Gastrocnemius medialis (tissue), 4 donors: ENCODE measurements at places on chromosomes 2 and 18. TPM values are rescaled to one million over a fixed set of nuclear protein-coding genes. Genes with fewer than 3 reads are reported as not detected.

The CELF4 gene
- not detected for total RNA-seq

The ZNF532 gene
- total RNA-seq = 54.7 TPM

The SCG2 gene
- total RNA-seq = not detected

The ZBTB7C gene
- total RNA-seq = 12.3 TPM

The HRH4 gene
- not detected for total RNA-seq

The IMP4 gene
- 114 TPM for total RNA-seq

The IL36G gene
- total RNA-seq = not detected

The UGT1A8 gene
- total RNA-seq = not detected

The RGPD3 gene
- total RNA-seq = 0.38 TPM

The FOXD4L1 gene
- 0.13 TPM for total RNA-seq

DNA sequence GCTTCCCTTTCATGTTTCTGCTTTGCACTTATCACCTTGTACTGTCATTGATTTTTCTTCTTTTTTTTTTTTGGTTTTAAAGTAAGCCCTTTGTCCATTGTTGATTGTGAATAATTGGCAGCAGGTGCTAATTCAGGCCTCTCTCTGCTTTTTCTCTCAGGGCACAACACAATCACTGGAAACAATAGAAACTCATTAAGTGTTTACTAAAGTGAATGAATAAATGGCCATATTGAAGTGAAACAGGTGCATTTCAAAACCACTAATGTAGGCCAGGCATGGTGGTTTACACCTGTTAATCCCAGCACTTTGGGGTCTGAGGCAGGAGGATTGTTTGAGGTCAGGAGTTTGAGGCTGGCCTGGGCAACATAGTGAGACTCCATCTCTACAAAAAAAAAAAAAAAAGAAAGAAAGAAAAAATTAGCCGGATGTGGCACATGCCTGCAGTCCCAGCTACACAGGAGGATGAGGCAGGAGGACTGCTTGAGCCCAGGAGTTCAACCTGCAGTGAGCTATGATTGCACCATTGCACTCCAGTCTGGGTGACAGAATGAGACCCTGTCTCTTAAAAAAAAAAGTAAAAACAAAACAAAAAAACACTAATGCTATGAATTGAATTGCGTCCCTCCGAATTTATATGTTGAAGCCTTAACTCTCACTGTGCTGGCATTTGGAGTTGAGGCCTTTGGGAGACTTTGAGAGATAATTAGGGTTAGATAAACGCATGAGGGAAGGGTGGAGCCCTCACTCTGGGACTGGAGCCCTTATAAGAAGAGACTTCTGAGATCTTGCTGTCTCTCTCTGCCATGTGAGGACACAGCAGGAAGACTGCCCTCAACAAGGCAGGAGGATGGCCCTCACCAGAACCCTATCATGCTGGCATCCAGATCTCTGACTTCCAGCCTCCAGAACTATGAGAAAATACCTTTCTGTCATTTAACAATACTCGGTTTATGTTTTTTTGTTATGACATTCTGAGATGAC lies 19.9 kb downstream of the SLC38A11 start:
- no peaks in the 10 kb centered on the region for H3K4me1 ChIP-seq
- no peak overlapping the region for H3K4me3 ChIP-seq
- DNase-seq = no peak
- H3K36me3 ChIP-seq = no peaks in the 10 kb centered on the region
- no peaks in the 10 kb centered on the region for H3K27me3 ChIP-seq

GRCh38 chr2:168801961-168802858 lies at the start of gene NOSTRIN:
TSS of gene NOSTRIN (plus strand) at chr2:168802637. CDS start at chr2:168802647, 10 bp downstream.
- H3K4me1 ChIP-seq = peaks cover 3% of the 10 kb centered on the region
- peak within 1 kb of the TSS; percentile 48 for H3K4me3 ChIP-seq
- no peak for DNase-seq
- H3K27ac ChIP-seq = peak within 1 kb of the TSS; percentile 49
- no peaks in the 10 kb centered on the region for H3K27me3 ChIP-seq

- H3K27ac ChIP-seq = no peak overlapping the region
- no peaks in the 10 kb centered on the region for H3K4me1 ChIP-seq
- no peaks in the 10 kb centered on the region for H3K27me3 ChIP-seq
- no peaks in the 10 kb centered on the region for H3K36me3 ChIP-seq
- H3K4me3 ChIP-seq = no peak overlapping the region
These were observed 5.4 kb downstream of the CTAGE1 start for GRCh38 chr18:22412176-22412911.

GRCh38 chr2:151098841-151099240 lies 162.8 kb downstream of the RBM43 start:
- no peak overlapping the region for H3K4me3 ChIP-seq
- no peaks in the 10 kb centered on the region for H3K4me1 ChIP-seq
- H3K27ac ChIP-seq = no peak overlapping the region
- DNase-seq = no peak

GRCh38 chr2:126356631-126357030 lies 299.3 kb upstream of the GYPC start:
- no peaks in the 10 kb centered on the region for H3K27me3 ChIP-seq
- H3K4me3 ChIP-seq = no peak overlapping the region
- H3K4me1 ChIP-seq = no peaks in the 10 kb centered on the region
- no peak overlapping the region for H3K27ac ChIP-seq
- DNase-seq = no peak
- H3K36me3 ChIP-seq = no peaks in the 10 kb centered on the region

DNA sequence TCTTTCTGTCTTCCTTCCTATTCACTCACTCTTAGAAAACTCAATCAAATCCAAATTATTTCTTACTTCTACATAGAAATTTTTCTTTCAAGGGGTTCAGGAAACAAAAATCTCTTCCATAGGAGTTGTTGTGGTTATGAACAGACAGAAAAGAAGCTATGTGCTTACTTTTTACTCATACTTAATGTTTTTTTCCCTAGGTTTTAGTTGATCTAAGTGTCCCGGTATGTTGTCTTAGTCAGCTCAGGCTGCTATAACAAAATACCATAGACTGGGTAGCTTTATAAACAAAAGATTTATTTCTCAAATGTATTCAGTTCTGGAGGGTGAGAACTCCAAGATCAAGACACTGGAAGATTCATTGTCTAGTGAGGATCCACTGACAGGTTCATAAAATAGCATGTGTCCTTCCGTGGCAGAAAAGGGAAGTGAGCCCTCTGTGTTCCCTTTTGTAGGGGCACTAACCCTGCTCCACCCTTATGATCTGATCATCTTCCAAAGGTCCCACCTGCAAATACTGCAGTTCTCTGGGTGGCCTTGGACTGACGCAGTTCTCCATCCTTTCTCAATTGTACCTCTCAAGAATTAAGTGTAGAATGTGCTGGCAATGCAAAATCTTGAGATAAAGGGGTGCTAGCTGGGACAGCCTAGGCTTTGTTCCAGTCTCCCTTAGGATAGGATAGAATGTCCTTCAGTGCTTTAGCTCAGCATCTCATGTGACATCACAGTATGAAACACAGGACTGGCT lies 14.4 kb upstream of the VRK2 start:
- H3K4me1 ChIP-seq = no peaks in the 10 kb centered on the region
- H3K36me3 ChIP-seq = no peaks in the 10 kb centered on the region
- no peak for DNase-seq
- H3K27me3 ChIP-seq = no peaks in the 10 kb centered on the region

GRCh38 chr2:136049011-136049742 lies 63.8 kb upstream of the DARS1 start:
- DNase-seq = no peak
- no peaks in the 10 kb centered on the region for H3K4me1 ChIP-seq
- no peaks in the 10 kb centered on the region for H3K27me3 ChIP-seq
- H3K36me3 ChIP-seq = no peaks in the 10 kb centered on the region

DNA sequence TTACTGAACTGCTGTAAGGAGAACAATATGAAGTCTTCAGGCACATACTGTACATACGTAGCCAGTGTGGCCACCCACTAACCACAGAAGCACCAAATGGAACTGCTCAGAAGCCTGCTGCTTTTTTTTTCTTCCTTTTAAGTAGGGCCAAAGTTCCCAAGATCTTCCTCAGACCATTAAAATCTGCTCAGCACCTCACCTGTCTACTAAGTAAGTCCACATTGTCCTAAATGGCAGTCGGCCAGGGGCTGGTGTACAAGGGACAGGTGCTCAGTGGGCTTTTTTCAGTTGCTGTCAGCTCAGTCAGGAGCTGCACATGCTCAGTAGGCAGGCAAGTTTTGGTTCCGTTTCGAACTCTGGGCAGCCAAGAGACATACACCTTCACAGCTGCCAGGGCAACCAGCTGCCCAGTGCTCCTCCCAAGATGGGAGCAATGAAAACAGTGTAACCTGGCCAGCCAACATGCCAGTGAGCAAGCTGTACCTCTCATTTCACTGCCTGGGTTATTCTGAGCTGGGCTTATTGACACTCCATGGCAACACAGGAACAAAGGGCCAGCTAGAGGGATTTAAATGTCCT lies 86.1 kb downstream of the ACVR1 start:
- H3K27ac ChIP-seq = peak overlapping the region; percentile 94
- H3K4me3 ChIP-seq = peak overlapping the region; percentile 25
- H3K4me1 ChIP-seq = peaks cover 96% of the 10 kb centered on the region
- H3K36me3 ChIP-seq = no peaks in the 10 kb centered on the region
- peak; percentile 94 for DNase-seq

DNA sequence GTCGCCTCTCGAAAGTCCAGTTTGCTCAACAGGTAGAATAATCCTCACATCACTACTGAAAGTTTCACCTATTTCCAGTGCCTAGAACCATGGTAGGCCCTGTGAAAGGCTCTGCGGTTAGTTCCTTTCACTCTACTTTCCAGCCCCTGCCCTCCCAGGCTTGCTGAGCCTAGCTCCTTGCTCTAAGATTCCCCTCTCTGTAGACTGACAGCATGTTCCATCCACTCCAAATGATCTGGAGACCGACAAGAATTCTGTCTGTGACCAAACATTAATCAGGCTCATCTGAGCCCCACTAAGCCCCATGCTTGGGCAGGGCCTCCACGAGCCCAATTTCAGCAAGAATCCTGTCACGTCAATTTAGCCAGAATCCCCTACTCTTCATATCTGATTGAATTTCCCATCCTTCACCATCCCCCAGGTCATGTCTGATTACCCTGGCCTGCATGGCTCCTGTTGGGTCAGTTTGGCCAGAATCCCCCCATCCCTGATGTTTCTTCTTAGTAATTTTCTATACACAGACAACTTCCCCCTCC lies 307.0 kb downstream of the ALK start:
- no peak for DNase-seq
- no peak overlapping the region for H3K4me3 ChIP-seq
- H3K27ac ChIP-seq = no peak overlapping the region
- H3K36me3 ChIP-seq = no peaks in the 10 kb centered on the region
- H3K27me3 ChIP-seq = no peaks in the 10 kb centered on the region

DNA sequence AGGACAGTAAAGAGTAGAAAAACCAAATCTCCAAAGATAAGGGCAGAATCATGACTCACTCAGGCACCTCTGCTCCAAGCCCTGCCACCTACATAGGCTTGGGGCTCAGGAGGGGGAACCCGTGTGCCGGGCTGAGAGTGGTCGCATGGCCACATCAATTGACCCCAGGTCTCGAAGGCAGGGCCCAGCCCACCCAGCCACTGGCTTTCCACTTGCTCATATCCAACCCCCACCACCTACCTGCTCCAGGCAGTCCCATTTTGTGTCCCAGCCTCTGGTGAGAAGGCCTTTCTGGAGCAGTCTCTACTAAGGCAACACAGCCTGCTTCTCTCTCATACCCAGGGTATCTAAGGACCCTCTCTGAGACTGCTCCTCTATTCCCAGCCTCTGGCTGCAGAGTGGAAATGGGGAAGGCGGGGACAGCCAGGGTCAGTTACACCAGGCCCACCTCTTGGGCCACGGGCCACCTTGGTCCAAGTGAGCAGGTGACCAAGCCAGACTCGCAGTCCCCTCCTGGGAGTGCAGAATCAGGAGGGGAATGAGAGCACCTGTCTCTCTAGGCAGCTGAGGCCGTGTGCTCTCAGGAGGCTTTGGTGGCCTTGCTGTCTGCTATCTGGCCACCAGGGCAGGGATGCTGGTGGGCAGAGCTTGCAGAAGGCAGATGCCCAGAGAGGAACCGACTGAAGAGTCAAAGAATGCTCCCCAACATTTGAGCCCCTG lies 20.8 kb downstream of the TFCP2L1 start:
- DNase-seq = no peak
- H3K27me3 ChIP-seq = no peaks in the 10 kb centered on the region
- no peak overlapping the region for H3K4me3 ChIP-seq
- H3K36me3 ChIP-seq = no peaks in the 10 kb centered on the region
- H3K4me1 ChIP-seq = no peaks in the 10 kb centered on the region

DNA sequence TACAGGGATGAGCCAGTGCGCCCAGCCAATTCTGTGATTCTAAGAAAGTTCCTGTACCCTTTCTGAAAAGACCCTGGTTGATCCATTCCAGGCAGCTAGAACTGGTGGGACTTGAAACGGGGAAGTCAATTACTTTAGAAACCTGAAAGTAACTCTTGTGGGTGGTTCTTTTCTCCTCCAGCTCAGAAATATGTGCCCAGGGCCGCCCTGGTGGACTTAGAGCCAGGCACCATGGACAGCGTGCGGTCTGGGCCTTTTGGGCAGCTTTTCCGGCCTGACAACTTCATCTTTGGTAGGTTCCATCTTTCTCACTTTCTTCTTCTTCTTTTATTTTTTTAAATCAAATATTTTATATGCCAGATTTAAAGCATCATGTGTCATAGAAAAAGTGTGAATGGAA lies 2.7 kb downstream of the TUBB6 start:
- no peak overlapping the region for H3K27ac ChIP-seq
- peaks cover 26% of the 10 kb centered on the region for H3K4me1 ChIP-seq
- peaks cover 14% of the 10 kb centered on the region for H3K36me3 ChIP-seq
- H3K4me3 ChIP-seq = no peak overlapping the region
- H3K27me3 ChIP-seq = peaks cover 20% of the 10 kb centered on the region

GRCh38 chr2:9771101-9771449 lies 72.2 kb upstream of the TAF1B start:
- H3K36me3 ChIP-seq = no peaks in the 10 kb centered on the region
- H3K27me3 ChIP-seq = no peaks in the 10 kb centered on the region
- H3K4me3 ChIP-seq = no peak overlapping the region

DNA sequence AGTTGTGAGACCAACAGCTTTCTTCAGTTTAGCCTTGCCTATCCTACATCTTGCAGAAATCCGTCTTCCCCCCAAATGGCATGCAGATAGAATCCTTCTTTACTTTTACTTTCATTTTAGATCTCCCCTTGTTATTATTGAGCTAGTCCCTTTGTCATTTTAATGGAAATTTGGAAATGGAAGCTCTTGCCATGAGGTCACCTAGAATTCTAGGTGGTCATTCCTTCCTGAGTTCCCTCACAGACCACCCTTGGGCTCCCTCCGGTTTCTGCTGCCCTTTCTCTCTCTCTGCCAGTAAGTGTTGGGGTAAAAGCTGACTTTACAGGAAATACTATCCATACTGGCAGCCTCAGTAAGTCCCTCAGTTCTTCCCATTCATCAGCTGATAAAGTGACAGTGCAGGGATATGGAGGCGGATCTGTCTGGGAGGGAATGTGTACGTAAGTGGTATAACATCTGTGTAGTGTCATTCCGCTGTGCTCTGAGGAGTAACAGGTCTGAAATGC lies 30.2 kb downstream of the ARHGAP25 start:
- H3K4me3 ChIP-seq = no peak overlapping the region
- DNase-seq = no peak
- H3K36me3 ChIP-seq = no peaks in the 10 kb centered on the region
- no peak overlapping the region for H3K27ac ChIP-seq

DNA sequence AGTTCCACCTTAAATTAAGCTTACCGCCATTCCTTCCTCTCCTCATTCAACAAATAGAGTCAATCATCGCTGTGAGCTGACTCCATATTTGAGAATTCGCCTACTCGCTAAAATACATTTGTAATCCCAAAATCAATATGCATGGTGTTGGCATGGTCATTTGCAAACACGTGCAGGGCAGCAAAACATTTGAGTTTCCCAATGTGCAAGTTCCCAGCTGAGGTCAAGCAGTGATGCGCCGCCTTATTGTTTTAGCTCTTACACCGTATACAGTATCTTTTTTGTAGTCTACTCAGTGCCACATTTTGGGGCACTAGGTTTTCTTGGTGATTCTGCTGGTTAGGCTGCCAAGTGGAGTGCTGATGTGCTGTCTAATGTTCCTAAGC lies 73.3 kb upstream of the MGAT4A start:
- no peak overlapping the region for H3K4me3 ChIP-seq
- no peak for DNase-seq
- H3K27ac ChIP-seq = no peak overlapping the region
- H3K36me3 ChIP-seq = no peaks in the 10 kb centered on the region
- H3K27me3 ChIP-seq = no peaks in the 10 kb centered on the region
- H3K4me1 ChIP-seq = peaks cover 7% of the 10 kb centered on the region
